Hematopoietic multipotent progenitor cell treated with erythropoietin and hydrocortisone succinate and interleukin-3 and kit ligand, for 4 days (in vitro differentiated cells): ENCODE measurements at places on chromosomes 4 and X.

DNA sequence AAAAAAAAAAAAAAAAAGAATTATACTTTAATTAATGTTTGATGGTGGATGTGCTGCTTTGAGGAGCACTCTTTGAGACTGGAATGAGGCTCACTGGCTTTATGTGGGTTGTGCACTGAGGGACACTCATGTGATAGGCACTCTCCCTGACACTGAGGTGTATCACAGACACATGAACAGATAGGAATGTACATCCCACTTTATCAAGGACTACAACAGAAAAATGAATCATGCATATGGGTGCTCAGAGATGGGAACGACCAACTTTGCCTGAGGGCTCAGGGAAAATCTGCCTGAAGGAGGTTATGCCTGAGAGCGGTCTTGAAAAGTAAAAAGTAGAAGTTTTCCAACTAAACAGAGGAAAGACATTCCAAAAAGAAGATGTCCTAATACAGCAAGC, 97.7 kb upstream of the RBPJ start:
- no peak for DNase-seq

- no peak for DNase-seq
Measured at GRCh38 chrX:68355629-68355920, 77.7 kb downstream of the OPHN1 start.

- DNase-seq: no peak
Measured at GRCh38 chr4:142583708-142584107, 262.4 kb downstream of the INPP4B start.

DNA sequence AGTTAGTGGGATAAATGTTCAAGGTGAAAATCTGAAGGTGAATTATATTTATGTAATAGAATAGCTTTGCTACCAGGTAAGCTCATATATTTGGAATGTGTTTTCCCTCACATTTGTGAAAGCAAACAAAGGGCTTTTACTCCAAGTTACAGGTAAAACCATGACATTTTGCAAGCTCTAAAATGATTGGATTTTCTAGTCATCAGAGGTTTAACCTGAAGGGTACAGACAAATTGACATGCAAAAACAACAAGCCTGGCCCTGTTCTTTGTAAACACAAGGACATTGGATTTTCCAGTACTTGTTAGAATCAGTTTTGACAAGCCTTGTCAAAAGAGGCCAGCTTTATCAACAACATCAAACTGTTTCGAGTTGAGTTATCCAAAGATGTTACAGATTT, 51.7 kb downstream of the ZFX start:
- no peak for DNase-seq

GRCh38 chrX:100812216-100813158, 7.7 kb upstream of the CSTF2 start:
- DNase-seq: no peak

DNA sequence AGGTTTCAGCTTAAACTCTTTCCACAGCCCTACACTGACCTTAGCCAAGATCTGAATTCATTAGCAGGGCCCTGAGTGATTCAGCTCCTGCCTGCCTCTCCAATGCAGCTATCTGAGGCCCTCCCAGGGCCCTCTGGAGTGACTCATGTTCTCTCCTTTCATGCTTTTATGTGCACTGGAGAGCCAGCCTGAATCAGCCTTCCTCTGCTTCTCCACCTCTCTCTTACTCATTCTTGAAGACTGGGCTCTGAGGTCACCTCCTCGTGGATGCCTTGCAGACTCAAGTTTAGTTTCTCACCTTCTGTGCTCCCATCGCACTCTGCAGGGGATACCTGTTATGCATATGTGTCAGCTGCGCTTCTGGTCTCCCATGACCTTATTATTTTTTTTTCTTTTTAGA, 3.1 kb upstream of the OCIAD2 start:
- peak; percentile 18 for DNase-seq

DNA sequence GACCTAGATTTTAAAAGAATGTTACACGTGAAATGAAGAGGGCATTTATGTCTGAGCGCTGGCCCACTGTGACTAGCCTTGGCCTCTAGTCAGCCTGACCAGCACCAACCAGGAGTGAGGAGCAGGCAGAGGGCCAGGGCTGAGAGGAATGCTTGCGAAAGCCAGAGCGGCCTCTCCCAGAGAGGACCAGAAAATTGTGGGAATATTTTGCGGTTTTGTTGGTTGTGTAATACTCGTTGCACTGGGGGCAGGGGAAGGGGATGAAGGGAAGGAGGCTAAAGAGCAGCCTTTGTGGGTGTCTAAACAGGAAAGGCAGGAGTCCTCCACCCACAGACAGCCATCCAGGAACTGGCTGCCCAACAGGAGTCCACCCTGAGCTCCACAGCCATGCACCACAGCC, 3.8 kb downstream of the GABRE start:
- DNase-seq: no peak
